ENCODE measurements at places on chromosomes 4 and X.

- DNase-seq = no peak
Measured at GRCh38 chr4:55255179-55255578, 90.9 kb upstream of the SRD5A3 start.

- no peak for DNase-seq
Measured at GRCh38 chrX:74451450-74452198, 30.3 kb downstream of the SLC16A2 start.

GRCh38 chr4:173281406-173282255 is 52.5 kb downstream of the HMGB2 start:
- DNase-seq = no peak

DNA sequence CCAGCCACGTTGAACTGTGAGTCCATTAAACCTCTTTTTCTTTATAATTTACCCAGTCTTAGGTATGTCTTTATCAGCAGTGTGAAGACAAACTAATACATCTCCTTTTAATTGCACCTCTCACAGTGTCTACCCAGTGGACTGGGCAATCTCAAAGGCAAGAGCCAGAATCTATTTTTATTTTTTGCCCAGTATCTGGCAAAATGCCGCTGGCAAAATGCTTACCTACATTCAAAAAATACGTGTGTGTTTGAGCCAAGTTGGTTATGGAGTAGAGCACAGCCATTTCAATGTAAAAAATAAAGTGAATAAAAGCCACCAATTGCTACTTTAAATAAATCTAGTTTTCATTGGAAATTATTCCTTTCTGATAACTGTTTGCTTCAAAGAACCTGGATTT is 199.9 kb downstream of the GC start:
- DNase-seq = no peak

DNA sequence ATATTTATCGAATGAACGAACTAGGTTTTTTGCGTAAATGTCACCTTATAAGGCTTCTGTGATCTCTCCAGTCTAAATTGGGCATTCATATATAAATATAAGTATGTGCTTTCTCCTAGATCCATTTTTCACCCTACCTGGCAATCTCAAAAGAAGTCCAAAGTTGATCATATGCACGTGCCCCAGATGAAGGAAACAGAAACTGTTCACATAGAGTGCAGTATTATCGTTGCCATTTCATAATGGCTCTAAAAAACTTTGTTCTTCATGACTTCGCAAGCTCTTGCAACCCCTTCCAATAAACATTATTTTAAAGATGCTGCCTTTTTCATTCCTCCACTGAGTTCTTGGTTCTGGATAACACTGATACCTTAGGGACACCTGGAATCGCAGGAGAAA is 708 bp downstream of the INTS12 start:
- DNase-seq = no peak

DNA sequence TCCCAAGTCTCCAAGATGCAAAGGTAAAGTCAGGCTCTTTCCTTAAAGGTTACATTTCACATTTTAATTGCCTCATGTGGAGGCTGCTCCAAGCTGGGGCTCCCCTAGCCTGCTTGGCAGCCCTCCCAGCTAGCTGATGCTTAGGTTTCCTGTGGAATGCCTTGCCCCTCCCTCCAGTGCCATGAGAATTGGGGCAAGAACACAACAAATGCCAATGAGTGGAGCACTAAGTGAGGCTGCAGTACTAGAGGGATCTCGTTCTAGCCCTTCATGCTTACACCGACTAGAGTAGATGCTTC is 597.7 kb downstream of the MID1IP1 start:
- DNase-seq = no peak

DNA sequence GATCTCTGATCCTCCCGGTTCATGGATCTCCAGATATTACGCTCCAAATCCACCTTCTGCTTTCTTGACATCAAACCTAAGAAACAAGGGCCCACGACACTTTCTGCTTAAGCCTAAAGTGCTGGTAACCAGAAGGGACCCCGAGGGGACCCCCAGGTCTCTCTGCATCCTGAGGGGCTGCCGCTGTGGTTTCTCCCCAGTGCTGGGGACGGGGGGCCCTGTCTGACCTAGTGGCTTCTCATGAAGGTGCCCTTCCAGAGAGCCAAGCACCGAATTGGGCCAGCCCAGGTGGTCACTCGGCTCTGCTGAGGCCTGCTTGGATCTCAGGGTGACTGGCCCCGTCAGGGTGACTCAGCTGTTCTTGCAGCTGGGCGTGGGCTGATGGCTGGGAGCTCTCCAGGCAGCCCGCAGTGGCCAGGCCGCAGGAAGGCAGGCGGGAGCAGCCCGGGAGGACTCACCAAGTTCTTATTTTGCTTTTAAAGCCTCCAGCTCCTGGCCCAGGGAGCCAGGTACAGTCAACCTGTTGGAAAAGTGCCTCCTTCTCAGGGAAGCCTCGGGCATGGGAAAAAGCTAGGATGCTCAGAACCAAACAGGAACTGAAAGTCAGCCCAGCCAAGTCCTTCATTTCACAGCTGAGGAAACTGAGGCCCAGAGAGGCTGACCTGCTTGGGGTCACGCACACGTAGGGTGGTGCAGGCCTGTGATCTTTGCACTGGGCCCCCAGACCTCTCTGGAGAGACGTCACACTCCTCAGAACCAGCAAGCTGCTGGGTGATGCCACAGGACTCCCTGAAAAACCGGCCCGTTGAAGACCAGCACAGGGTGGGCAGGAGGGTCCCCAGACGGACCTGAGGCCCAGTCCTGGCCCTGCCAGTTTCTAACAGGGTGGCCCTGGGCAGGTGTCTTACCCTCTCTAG is 16.7 kb downstream of the BLOC1S4 start:
- no peak for DNase-seq

DNA sequence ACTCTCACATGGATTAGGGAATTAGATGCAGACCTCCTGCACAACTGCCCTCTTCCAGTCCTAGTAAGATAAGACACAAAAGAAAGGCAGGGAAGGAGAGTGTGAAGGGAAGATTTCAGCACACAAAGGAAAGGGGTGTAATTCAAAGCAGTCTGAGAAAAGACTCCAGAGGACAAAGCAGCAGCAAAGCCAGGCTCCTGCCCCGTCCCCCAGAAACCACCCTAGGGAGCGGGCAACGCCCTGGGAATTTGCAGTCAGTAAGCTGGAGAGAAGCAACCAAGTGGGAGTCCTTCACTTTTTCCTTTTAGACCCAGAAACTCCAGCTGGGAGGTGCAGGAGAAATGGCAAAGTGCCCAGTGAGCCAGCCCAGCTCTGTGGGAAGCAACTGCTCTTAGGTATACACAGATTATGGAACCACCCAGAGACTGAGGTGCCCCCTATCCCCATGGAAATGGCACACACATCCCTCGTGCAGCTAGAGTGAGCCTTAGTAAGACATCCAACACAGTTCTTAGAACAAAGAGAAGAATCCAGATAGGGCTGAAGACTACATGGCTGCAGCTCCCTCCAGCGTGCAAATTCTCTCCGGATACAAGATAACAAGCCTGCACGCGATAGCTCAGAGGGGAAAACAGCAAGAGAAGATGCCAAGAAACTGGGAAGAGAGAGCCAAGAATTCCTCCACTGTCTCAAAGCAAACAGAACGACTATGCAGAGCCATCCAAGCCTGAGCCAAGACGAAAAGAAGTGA is 26.5 kb upstream of the IRAK1 start:
- DNase-seq = no peak

GRCh38 chrX:83469551-83469950 is 38.5 kb upstream of the POU3F4 start:
- DNase-seq = no peak

- DNase-seq = no peak
Measured at GRCh38 chrX:103726477-103726876, 15.8 kb downstream of the TMEM31 start.

GRCh38 chr4:166675411-166675810 is 558.9 kb downstream of the SPOCK3 start:
- DNase-seq = no peak

DNA sequence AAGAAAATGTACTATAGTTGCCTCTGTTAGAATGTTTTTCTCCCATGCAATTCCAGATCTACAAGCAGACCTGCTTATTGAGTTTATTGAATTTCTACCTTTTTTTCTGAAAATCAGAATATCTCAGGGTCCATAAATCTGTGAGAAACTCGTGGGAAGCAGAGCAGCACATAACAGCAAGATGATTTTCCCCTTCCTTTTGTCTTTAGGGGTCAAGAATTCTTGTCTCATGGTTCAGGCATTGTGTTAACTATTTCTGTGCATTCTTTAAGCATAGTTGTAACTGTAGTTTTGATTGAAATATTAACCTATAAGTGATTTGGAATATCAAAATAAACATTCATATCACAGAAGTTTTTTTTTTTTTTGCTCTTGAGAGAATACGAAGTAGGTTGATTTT is 11.4 kb downstream of the EDNRA start:
- DNase-seq = no peak

DNA sequence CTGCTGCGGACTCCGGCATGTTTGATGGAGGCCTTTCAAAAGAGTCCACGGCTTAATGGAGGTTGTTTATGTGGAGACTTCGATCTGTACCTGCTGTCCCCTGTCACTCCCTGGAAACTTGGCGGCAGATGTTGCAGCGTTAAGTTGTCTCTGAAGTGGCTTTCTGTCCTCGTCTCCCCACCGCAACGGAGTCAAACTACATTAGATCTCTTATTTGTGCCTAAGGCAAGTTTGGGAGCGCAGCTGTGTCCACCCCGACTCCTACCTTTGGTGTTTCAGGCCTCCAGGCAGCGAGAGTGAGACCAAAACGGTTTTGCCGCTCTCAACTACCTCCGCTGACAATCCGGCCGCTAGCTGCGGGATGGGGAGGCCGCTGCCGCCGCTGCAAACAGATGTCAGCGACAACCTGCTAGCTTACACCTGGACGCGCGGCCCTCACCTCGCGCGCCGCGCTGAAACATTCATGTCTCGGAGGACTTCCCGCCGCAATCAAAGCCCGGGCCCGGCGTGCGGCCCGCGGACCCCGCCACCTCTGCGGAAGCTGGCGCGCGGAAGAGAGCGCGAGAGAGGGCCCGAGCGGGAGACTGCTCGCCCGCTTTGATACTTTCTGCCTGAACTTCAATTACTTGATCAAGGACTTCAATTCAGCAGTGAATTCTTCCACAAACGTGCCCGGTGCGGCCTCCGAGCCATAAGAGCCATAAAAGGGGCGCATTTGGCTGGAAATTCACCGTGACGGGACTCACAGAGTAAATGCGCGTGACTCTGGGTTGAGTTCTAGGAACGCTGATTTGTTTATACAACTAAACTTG is 108.4 kb downstream of the ANTXR2 start:
- no peak for DNase-seq

DNA sequence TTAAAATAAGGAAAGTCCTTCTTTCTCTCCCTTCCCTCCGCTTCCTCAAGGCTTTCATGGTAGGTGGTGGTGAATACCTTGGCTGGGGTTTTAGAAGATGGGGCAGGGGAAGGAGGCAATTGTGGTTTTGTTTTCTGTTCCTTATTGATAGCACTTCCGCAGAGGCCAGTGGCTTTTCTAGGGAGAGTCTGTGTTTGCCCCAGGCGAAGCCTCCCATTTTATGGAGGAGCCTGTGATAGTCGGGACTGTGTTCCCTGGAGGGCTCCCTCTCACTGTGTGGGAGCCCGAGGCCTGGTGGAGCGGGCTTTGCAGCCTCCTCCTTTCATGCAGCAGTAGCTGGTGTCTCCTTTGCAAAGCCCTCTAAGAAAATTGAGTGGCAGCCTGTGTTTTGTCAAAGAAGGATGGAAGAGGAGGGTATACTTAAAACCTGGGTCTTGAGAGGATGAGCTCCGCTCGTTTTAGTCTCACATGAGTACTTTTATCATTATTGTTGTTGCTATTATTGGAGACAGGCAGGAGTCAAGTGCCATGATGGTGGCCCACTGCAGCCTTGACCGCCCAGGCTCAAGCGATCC is 29.8 kb upstream of the STOX2 start:
- no peak for DNase-seq

DNA sequence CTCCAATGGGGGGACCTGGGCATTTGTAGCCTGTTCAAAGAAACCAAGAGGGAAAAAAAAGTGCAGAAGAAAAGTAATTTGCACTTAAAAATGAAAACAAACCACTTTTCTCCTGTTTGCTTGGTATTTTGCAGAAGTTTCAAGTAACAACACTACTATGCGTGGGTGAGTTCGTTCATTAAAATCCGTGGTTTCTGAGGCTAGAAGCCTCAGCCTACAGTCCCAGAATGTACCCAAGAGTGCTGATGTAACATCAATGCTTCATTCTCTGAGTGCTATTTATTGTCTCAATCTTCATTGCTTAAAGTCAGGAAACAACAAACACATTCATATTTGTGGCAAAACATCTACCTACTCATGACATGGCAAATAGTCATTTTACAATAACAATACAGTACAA is 29.2 kb downstream of the LGI2 start:
- DNase-seq = no peak

DNA sequence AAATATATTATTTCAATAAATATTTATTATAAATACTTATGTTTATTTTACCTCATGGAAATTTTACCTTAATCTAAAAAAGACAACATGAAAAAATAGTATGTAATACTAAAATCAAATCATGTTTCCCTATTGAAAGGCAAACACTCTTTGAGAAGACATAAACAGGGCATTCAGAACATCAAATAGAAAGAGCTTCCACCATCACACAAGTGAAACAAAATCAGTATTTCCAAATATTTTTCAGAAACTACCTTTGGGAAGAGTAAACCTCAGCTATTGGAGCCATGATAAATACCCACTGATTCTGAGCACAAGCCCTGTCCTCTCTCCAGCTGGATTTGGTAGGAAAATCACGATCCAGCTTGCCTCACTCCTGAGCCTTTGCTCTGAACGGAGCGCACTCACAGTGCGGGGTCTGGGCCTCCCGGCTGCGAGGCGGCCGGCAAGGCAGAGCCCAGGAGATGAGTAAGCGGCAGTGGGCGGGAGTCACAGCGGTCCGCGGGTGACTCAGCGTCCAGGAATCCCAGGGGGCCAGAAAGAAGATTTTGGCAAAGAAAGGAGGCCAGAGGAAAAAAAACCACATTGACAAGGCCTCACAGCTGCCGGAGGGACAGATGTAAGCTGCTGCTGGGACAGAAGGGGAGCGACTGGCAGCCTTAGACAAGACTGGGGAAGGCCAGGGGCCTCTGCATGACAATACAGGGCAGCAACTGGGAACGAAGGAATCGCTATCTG is 14.7 kb upstream of the ANXA5 start:
- peak; percentile 10 for DNase-seq

GRCh38 chr4:79442422-79442821 is 34.4 kb upstream of the GK2 start:
- no peak for DNase-seq

- DNase-seq = no peak
Measured at GRCh38 chr4:48945981-48946380, 39.4 kb upstream of the OCIAD2 start.

- no peak for DNase-seq
Measured at GRCh38 chr4:40916218-40916555, 166.4 kb downstream of the NSUN7 start.

DNA sequence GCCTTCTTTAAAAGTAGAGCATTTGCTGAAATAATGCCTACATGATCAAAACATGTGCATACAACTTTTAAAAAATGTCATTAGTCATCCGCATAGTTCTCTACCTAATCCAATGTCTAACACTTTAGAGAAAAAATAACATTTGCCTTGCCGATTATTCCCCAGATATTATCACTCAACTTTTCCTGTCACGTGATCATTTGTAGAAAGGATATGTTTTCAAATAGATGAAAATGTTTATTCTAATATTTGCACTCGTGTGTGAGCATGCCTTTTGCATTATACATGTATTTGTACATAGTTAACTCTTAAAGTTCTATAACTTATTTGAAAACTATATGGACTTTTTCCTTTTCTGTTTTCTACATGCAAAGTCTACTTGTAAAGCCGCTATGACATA is 533.0 kb upstream of the FMR1 start:
- DNase-seq = no peak

GRCh38 chr4:36312511-36312910 is 31.1 kb downstream of the DTHD1 start:
- DNase-seq = no peak

- DNase-seq = no peak
Measured at GRCh38 chr4:81491943-81492342, 20.2 kb upstream of the RASGEF1B start.

- no peak for DNase-seq
Measured at GRCh38 chrX:154804261-154804956, 876 bp downstream of the MPP1 start.
